ENCODE measurements at places on chromosomes 5 and 9.

GRCh38 chr9:133822430-133823065 lies 84.4 kb upstream of the SARDH start:
- DNase-seq, result no peak

DNA sequence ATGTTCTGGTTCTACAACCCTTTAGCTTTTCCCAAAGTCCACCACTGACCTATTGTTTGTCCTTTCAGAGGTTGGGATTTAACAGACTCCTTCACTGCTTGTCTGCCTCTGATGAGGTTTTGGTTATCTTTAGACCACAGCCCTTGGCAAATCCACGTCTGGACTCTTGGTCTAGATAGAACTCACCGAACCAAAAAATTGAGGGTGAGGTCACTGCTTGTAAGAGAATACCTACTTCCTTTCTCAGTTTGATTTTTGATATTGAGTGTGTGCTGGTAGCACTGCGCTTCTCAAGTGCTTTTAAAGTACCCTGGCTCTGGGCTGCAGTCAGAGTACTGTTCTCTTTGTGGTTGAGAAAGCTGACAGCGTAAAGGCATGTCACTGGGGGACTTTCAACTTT lies 61.7 kb downstream of the JMY start:
- no peak for DNase-seq

- no peak for DNase-seq
These were observed 204.2 kb downstream of the SLC12A2 start for GRCh38 chr5:128287740-128288139.

- DNase-seq, result no peak
These were observed 30.1 kb downstream of the GSN start for GRCh38 chr9:121298016-121298538.

DNA sequence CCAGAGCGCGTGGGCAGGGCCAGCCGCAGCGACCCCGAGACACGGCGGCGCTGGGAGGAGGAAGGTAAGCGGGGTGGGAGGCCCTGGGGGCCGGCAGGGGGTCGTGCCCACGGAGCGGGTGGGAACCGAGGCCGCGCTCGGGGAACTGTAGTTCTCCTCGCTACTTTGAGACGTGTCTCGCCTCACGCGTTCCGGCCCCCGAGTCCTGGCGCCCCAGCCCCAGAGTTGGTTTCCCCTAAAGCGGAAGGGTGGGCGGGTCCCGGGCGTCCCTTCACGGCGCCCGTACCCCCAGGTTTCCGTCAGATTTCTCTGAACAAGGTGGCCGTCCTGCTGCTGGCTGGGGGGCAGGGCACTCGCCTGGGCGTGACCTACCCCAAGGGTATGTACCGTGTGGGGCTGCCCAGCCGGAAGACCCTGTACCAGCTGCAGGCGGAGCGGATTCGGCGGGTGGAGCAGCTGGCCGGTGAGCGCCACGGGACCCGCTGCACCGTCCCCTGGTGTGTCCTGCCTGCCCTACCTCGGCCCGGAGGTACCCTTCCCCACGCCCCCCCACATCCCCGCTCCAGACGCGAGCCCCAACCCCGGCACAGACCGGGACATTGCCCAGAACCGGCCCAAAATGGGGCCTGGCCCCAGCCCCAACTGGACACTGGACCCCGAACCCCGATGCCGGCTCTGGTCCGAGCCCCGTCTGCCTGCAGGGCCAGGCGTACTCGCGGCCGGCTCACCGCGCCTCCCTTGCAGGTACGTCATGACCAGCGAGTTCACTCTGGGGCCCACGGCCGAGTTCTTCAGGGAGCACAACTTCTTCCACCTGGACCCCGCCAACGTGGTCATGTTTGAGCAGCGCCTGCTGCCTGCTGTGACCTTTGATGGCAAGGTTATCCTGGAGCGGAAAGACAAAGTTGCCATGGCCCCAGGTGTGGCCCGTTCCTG lies 709 bp downstream of the UAP1L1 start:
- DNase-seq, result no peak

- no peak for DNase-seq
These were observed 166.4 kb upstream of the OTULINL start for GRCh38 chr5:14415024-14415697.

GRCh38 chr5:41708604-41708940 lies 161.7 kb downstream of the OXCT1 start:
- no peak for DNase-seq

GRCh38 chr5:84378961-84379360 lies 5.7 kb downstream of the EDIL3 start:
- no peak for DNase-seq

DNA sequence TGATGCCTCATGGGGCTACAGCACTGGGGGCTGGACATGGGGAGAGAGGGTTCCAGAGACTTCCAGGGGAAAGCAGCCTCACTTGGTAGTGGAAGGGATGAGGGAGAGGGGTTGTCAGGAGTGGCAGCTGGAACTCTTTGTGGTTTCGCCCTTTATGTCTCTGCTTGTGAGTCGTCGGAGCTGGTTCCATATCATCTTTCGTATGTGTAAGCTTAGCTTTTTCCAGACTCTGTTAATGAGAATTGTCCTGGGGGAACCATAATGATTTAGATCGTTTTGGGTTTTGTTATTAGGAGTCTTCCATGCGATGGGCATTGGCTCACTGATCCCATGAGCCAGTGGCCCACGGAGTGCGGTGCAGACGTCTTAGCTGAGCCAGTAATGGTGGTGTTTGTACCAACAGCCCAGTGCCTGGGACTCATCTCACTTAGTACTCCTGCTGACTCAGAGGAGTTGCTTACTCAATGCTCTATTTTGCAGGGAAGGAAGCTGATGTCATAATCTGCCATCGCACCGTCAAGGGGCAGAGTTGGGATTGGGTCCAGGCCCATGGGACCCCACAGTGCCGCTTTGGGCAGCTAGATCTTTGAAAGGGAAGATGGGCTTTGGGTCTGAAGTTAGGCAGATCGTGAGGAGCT lies 48.5 kb downstream of the NEK6 start:
- DNase-seq, result no peak

DNA sequence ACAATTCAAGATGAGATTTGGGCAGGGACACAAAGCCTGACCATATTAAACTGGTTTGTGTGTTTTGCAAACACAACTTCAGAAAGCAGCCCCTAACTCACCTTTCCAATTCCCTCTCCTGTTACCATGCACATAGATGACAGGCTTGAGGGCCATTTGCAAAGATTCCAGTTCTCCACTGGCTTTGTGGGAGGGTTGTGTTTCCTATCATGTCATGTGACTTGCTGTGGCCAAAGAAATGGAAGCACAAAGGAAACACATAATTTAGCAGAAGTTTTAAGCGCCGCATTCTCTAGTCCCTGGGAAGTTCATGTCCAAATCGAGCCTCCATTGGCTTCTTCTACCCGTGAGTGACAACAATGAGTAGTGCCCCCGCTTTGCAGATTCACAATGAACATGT lies 57.9 kb upstream of the CDH6 start:
- DNase-seq, result no peak

DNA sequence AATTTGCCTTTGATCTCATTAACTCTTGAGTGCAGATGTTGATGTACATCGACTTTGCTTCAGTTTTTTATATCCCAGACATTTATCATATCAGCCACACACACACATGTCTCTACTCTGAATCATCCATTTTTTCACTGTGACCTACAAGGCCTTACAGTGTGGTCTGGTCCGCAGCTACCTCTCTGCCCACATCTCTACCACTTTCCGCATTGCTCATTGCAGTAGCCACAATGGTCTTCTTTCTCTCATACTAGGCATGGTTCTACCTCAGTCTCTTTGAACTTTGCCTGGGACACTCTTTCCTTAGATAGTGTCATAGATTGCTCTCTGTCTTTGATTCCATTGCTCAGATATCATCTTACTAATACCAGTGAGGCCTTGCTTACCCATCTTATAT lies 87.9 kb upstream of the FSD1L start:
- DNase-seq, result no peak

DNA sequence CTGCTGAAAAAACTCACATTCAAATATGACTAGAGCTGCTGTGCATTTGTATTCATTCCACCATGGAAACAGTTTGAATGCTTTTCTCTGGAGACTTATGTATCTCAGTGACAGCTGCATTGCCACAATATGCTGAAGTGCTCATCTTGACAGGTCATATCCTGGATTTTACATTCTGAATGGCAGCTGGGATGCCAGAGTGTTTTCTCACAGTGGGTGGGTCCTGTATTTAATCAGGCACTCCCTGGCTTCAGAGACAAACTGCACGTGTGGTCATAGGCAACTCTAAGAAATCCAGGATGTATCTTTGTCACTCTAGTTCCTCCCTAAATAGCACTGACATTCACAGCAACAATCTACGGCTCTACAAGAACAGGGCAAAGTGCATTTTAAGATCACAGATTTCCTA lies 75.6 kb downstream of the ST8SIA4 start:
- no peak for DNase-seq

DNA sequence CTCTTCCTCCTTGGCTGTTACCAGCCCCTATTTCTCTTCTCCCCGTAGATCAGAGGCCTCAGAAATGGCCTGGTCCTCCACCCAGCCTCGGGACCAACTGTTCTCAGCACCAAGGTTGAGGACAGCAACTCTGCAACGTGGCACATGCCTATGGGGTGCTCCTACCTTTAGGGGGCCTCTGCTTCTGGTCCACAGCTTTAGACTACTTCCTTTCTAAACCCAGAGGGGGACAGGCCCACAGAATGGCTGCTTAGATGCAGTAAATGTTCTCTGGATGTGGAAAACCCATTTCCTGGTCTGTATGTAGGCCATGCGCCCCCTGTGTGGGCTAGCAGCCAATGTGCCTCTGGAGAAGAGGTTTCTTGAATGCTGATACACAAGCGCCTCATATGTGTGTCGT lies 68.4 kb downstream of the NRG2 start:
- DNase-seq, result no peak

DNA sequence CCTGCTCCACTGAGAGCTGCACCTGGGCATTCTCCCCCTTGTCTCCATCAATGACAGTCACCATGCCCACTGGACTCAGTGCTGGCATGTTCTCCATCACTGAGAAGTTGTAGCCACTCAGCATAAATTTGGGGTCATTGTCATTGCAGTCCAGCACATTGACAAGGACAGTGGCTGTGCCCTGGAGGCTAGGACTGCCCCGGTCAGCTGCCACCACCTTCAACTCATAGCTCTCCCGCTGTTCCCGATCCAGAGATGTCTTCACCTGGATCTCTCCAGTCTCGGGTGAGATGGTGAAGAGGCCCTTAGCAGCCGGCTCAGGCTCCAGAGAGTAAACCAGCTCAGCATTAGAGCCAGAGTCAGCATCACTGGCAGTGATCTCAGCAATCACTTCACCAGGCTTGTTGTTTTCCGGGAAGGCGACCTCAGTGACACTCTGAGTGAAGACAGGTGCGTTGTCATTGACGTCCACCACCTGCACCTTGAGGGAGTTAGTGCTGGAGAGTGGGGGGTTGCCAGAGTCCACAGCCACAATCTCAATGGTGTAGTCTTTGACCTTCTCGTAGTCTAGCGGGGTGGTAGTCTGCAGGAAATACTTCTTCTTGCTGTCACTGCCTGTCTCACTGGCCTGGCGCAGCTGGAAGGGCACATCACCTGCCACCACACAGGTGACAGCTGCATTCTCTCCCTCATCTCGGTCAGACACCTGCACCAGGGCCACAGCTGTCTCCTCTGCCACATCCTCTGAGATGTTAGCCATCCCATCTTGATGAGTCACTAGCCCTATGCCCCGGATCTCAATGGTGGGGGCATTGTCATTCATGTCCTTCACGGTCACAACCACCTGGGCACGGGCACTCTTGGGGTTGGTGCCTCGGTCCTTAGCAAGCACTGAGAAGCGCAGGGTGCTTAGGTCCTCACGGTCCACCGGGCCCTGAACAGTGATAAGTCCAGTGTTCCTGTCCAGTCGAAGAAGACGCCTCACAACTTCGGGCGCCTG lies 13.5 kb downstream of the PCDH1 start:
- no peak for DNase-seq

GRCh38 chr9:136533775-136534157 lies 12.1 kb downstream of the NOTCH1 start:
- DNase-seq, result no peak

DNA sequence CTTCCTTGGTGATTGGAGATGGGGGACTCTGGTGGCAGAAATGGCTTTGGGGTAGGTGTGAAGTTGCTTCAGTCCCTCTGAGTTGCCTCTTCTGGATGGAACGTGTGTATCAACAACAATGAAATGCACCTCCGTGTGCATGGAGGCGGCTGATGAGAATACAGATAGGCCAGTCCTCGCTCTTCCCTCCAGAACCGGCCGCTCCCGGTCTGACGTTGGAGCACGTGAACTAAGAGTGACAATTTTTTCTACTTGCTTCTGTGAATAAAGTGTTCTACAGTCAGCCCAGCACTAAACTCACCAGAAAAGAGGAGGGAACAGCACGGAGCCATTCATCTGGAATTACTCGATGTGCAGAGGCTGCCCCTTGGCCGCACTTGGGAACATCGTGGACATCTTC lies 90.7 kb downstream of the ANKRD33B start:
- DNase-seq, result no peak

DNA sequence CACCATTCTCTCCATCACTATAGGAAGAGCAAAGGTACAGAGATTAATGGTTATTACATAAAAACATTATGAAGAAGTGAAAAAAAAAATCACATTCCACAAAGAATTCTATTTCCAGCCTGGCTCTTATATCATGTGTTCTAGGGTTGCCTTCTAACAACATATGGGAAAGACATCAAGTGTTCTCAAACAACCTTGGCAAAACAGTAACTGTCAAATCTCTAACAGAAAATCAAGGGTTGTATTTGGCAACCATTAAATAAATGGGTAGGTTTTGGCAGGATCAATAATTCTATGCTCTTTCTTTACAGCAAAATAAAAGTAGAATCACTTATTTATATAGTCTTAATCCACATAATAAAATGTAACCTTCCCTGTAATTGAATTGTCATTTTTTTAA lies 728.9 kb downstream of the MAT2B start:
- no peak for DNase-seq

DNA sequence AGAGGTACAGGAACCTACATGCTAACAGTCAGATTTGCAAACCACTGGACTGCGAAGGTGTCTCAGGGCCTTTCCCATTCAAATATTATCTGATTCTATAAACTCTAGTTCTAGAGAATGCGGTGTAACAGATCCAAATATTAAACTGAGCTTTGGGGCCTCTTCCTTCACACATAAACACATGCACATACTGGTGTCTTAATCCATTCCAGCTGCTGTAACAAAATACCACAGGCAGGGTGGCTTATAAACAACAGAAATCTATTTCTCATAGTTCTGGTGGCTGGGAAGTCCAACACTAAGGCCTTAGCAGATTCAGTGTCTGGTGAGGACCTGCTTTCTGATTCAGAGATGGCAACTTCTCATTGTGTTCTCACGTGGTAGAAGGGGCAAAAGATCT lies 30.2 kb downstream of the RETREG1 start:
- no peak for DNase-seq
